NCI-H345 (cell line): ENCODE measurements at places on chromosomes 1 and 21.
A peak's percentile ranks its signal among the peaks of the same experiment; 100 is the strongest.

- no peak for DNase-seq
Observed at GRCh38 chr1:84712276-84712874, 22.1 kb upstream of the SSX2IP start.

GRCh38 chr21:27793901-27794300, 827.0 kb upstream of the ADAMTS5 start:
- no peak for DNase-seq

GRCh38 chr21:32320726-32321125, 22.1 kb downstream of the MRAP start:
- no peak for DNase-seq

GRCh38 chr21:29195981-29196669, 65.7 kb downstream of the MAP3K7CL start:
- DNase-seq, result no peak

- DNase-seq, result peak; percentile 49
Observed at GRCh38 chr1:150987924-150988323, 5.8 kb downstream of the ANXA9 start.

- DNase-seq, result no peak
Observed at GRCh38 chr1:218715961-218716669, 371.0 kb downstream of the TGFB2 start.

DNA sequence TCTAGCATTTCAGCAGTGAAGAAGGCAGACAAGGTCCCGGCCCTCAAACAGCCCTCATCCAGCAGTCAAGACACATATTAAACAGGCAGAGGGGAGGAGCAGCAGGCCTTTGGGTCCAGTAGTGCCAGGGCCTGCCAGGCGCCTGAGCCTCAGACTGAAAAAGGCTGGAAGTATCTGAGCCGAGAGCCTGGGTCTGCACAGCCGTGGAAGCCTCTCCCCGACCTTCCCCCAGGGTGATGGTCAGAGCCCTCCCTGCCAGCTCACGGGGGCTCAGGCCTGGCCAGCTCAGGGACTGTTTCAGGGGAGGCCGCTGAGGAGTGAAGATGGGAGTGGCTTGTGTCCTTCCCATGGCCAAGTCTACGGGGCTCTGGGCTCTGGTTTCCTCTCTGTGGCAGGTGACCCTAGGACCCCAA, 565.2 kb downstream of the PTPRU start:
- DNase-seq, result no peak

DNA sequence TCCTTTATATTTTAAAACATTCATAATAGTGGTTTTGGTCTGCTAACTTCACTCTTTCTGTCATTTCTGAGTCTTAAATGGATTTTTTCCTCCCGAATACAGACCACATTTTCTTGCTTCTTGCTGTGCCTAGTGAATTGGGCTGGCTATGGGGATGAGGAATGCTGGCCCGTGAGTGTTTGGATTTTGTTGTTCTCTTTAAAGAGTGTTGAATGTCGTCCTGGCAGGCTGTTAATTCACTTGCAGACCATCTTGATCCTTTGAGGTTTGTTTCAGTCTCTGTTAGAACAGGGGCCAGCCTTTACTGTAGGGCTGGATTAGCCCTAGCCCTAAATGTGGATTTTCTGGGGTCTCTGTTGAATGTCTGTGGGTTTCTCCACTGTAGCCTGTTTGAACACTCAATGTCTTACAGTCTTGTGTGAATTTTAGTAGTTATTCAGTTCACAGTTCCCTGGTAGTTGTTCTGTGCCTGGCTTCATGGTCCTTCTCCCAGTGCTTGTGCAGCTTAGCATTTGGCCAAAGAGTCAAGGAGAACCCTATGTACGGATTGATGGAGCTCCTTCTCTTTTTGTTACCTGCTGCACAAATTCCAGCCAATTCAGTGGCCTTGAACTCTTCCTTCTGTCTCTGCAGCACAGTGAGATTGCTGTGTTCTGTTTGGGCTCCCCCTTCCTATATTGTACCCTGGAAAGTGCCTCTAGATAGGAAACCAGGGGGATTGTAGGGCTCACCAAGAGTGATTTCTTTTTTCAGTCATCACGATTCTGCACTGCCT, 95.7 kb downstream of the DYRK1A start:
- no peak for DNase-seq

- DNase-seq, result no peak
Observed at GRCh38 chr1:55724551-55725325, 509.6 kb upstream of the USP24 start.

DNA sequence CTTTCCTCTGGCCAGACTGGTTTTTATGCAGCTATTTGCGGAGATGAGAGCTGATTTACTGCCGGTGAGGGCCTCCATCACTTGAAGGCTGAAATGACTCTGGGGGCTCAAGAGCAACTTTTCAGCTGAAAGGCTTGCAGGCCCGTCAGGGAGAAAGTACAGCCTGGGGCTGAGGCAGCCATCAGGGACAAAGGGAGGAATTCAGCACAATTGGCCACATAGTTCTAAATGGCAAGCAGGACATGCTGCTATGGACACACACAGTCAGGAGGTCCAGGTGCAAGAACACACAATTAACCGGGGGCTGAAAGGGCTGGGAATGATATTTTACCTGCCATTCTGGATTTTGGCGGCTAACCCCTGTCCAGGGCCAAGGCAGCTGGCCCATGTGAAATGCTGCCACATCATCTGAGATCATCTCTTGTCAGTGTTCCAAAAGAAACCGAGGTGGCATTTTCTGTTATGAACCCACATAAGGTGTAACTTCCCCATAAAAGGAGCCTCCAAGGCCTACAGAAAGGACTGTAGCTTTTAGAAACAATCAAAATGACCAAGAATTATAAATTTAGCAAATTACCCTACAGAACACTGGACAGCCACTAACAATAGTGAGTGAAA, 58.2 kb downstream of the LMX1A start:
- DNase-seq, result no peak

GRCh38 chr21:36709030-36709867, 10.3 kb downstream of the SIM2 start:
- peak; percentile 30 for DNase-seq

DNA sequence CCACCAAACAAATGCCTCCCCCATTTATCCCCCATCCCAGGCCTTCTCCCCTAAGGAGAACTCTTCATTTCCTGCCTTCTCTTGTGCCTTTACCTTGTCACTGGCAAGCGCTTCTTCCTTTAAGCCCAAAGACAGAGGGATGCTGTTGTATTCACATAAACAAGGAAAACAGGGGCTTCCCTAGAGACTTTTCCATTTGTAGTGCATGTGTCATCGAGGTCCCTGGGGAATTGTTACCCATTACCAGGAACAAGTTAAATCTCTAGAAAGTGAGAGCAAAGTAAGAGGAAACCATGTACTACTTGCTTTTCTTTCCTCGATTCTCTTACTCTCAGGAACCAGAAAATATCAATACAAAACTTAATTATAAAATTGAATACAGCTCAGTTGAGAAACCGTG, 114.4 kb upstream of the DPT start:
- DNase-seq, result no peak

DNA sequence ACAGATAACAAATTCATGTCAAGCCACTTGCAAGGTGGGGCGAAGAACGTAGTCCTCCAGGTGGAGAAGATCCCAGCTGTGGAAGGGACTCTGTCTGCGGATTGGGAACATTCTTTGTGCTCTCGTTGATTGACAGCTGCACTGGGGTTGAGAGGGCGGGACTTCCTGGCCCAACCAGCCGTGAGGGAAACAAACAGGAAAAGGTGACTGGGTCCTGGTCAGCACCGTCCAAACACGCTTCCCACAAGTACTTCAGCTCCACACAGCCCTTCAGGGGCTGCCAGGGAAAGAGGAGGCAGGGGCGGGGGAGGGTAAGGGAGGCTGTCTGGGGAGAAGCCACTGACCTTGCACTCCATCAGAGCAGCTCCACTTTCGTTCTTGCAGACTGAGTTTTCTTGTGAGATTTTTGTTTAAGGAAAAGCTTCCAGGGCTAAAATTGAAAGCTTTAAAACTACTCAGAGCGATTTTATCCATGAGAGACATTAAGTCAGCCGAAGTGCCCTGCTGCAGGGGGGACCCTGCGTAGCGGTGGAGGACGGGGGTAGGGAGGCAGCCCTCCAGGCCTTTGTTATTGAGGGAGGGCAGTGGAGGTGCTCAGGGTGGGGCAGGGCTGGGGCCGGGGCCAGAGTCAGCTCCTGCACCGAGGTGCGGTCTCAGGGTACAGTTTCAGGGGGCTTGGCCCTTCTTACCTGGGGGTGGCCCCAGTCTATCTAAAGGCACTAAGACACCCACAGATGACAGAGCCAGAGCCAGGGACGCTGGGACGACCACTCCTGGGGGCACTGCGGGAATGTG, 21.6 kb upstream of the STUM start:
- DNase-seq, result no peak

DNA sequence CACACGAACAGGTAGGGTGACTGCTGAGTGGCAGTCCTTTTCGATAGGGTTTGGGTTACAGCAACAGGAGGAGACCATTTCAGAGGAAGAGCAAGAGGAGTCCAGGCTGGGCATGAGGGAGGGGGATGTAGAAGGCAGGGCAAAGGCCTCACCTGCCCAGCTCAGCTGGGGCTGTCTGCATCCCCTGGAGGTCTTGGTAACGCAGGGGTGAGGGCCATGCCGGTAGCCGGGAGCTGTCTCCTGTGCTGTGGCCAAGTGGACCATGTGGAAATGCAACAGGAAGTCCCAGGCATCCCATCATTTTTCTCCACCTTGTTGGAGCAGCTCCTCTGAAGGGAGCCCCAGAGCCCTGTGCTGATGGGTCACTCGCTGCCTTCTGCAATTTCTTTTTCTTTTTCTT, 105.4 kb upstream of the C1orf174 start:
- no peak for DNase-seq

- no peak for DNase-seq
Observed at GRCh38 chr21:43948740-43949498, 63.2 kb upstream of the TRAPPC10 start.

DNA sequence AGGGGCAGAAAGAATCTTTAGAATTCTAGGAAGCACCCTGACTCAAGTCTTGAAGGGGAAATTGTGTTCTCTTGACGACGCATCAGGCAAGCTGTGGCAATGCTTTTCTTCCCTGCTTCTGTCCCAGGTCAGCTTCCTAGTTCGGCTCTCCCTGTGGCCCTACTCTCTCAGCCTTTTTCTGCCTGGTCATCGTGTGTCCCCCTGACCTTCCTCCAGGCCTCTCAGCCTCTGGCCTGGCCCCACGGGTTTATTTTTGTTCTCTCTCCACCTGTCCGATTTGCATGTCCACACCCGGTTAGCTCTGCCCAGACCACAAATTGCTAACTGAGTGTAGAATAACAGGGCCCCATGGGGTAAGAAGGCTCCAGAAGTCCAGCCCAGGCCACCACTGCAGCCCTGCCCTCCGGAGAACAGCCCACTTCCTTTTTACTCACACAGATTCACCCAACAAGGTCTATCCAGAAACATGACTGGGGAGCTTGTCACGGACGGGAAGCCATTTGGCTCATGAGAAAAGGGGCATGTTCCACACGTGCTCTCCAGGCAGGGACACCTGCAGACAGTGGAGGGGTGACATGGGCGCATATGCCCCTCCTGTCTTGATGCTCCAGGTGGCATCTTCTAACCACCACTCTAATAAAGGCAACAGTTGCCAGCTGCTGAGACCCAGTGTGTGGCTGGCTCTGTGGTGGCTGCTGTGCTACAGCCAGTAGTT, 9.8 kb downstream of the KCNN3 start:
- no peak for DNase-seq

- no peak for DNase-seq
Observed at GRCh38 chr21:36109868-36110267, 25.0 kb upstream of the CBR3 start.

DNA sequence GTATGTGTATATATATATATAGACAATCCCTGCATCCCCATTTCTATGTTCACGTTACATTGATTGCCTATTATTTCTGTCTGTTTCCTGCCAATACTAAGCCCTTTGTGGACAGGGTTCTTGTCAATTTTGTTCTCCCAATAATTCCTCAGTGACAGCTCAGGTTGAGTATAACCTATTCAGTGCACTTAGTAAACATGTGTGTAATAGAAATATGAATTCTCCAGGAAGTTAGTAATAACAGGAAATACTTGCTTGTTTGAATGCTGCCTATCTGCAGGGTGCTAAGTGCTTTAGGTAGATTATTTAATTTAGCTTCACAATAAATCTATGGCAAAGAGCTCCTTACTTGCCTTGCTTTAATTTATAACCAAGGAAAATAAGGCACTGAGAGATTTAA, 52.8 kb upstream of the PTGFR start:
- DNase-seq, result no peak

DNA sequence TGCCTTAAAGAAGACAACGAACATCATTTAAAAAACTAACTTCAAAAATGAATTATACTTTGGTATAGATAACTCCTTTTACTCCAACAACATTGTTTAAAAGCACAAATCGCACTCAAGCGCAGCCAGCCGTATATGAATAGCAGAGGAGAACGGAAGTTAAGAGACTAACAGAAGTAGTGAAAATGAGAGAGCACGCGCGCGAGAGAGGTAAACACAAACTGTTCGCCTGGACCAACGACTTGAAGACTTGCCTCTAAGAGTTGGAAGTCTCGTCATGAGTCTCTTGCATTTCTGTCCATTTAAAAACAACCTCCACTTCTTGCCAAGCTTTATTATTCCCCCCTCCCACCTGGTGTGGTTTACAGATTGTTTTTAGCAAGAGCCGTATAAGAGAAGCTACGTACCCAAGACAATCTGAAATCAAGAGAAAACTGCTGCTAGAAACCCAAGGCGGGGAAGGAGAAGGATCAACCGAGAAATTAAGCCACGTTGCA, 479 bp downstream of the SELENOF start:
- DNase-seq, result peak; percentile 39

DNA sequence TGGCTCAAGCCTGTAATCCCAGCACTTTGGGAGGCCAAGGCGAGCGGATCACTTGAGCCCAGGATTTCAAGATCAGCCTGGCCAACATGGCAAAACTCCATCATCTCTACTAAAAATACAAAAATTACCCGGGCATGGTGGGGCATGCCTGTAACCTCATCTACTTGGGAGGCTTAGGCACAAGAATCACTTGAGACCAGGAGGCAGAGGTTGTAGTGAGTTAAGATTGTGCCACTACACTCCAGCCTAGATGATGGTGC, 12.0 kb downstream of the PALMD start:
- no peak for DNase-seq

- DNase-seq, result no peak
Observed at GRCh38 chr1:203080456-203080855, 5.4 kb downstream of the MYOG start.

DNA sequence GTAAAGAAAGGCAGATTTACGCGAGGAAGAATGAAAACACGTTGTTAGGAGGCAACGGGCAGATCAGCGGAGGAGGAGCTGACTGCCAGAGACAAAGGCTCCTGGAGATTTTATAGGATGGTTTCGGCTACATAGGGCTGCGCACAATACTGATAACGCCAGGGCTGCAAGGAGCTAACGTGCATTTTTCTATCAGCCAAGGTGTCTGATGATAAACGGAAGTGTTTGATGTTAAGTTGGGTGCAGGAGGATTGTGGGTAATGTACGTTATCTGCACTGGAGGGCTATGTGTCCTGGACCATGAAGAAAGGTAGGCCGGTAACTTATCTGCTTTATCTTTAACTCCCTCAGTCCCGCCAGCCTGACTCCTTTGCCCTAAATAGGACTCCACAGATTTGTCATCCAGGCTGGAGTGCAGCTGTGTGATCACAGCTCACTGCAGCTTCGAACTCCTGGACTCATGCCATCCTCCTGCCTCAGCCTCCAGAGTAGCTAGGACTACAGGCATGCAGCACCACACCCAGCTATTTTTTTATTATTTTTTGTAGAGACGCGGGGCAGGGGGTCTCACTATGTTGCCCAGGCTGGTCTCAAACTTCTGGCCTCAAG, 29.6 kb downstream of the SETD4 start:
- DNase-seq, result no peak

- no peak for DNase-seq
Observed at GRCh38 chr1:110945626-110946025, 18.1 kb downstream of the LRIF1 start.
